Amniotic stem cell (primary cell): ENCODE measurements at places on chromosomes 2 and 18.

DNA sequence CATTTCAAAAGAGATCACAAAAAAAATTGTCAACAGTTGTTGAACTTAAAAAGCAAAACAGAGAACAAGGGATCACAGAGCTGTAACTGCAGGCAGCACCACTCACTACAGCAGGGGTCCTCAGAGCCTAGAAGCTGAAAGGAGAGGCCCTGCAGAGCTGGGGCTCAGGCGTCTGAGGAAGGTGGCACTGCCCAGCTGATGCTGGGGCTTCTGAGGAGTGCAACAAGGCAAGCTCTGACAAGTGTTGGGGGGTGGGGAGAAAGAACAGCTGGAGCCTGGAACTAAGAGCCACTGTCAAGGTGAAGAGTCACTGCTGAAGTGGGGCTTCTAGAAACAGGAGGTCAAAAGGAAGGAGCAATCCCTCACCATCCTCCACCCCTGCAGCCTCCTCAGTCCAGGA lies 46.2 kb downstream of the FTCDNL1 start:
- no peak for DNase-seq

DNA sequence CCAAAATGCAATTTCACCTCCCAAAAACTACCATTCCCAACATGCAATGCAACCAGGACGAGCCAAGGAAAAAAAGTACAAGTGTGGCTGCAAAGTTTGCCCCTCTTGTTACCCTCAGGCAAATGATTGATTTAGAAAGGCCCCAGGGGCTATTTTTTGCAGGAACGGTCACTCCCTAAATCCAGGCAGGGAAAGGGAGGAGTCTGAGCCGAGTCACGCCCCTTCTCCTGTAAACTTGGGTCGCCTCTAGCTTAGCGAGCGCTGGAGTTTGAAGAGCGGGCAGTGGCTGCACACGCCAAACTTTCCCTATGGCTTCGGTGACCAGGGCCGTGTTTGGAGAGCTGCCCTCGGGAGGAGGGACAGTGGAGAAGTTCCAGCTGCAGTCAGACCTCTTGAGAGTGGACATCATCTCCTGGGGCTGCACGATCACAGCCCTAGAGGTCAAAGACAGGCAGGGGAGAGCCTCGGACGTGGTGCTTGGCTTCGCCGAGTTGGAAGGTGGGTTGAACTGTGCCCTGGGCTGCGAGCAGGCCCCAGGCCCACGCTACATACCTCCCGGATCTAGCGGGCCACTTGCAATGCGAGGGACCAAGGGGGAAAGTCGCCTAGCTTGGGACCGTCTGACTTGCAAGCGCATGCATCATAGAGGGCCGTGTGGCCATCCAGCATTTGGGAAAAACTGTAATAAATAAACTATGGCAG lies at the start of gene GALM:
TSS of gene GALM (plus strand) at position 261 of the 702 bp plus-strand sequence. CDS start at position 309, 48 bp downstream.
- peak; percentile 12 for DNase-seq

DNA sequence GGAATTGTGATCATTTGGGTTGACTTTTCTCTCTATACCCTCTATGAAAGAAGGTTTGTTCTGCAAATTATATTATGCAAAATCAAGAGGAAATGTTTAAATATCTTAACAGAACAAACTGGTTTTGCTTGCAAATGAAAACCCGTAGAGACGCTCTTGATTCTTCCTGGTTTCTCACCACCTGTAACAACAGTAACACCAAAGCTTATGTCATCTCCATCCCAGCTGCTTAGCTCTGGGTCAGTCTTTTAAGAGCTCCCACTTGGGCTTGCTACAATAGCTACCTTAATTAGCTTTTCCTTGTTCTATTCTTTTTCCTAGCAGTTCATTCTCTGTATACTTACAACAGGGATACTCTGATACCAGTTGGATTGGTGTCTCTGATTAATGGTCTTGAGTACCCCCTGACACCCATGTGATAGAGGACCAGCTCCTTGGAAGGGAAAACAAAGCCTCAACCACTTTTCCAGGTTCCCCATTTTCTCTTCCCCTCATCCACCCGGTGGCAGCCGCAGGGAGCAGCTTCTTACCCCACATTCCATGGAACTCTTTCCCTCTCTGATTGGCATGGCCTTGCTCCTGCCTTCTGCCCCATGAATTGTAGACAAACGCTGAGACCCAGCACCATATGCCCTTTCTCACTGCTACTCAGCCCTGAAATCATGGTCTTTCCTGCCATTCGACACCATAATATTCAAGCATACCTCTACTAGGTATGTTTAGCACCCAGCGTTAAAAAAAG lies 27.7 kb downstream of the TMEM182 start:
- DNase-seq: no peak

GRCh38 chr2:219221957-219222518 lies 3.3 kb upstream of the ABCB6 start:
- DNase-seq: no peak

- DNase-seq: no peak
These were observed 62.3 kb upstream of the C2orf15 start for GRCh38 chr2:99079226-99079625.

- no peak for DNase-seq
These were observed 5.8 kb downstream of the TBC1D8 start for GRCh38 chr2:101145406-101145805.

DNA sequence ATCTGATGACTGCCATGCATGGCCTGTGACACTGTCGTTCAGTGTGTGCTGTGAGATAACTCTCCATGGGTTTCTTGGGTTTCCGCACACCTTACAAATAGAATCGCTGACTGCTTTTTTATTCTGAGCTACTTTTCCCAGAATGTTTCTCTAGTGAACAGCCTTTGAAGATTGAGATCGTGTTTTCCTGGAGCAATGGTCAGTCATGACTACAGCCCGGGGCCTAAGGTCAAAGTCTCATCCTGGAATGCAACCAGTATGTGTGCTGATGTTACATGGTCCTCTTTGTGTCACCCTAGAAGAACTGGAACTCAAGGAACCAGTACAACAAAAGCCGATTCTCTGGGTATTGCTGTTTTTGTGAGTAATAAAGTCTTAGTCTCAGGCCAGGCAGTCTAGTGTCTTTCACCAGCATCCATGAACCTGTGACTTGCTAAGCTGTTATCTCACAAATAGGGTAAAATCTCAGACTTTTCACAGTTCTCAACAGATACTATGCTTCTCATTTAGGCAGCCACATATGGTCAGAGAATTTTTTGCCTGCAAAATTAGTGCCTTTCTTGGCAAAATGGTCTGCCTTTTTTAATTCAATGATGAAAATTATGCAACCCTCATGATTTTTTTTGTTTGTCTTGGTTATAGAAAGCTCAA lies 124.9 kb upstream of the PIEZO2 start:
- no peak for DNase-seq

- DNase-seq: no peak
These were observed 239.3 kb upstream of the SP5 start for GRCh38 chr2:170475878-170476277.

- no peak for DNase-seq
These were observed 2.6 kb upstream of the RNF149 start for GRCh38 chr2:101310834-101311695.

- DNase-seq: no peak
These were observed 267.7 kb downstream of the ALPK2 start for GRCh38 chr18:58361212-58361611.
